ENCODE measurements at places on chromosomes 4 and X. TPM values are rescaled to one million over a fixed set of nuclear protein-coding genes. Genes with fewer than 3 reads are reported as not detected.
A peak's percentile ranks its signal among the peaks of the same experiment; 100 is the strongest.

- DNase-seq, result no peak
Measured at GRCh38 chrX:107825698-107826237, at the start of gene MID2. TSS of gene MID2 (plus strand) at chrX:107825866. CDS start at chrX:107826427, 561 bp downstream.

GRCh38 chrX:47523297-47523696 is 37.7 kb upstream of the ARAF start:
- DNase-seq, result peak; percentile 84

GRCh38 chr4:101670370-101670769 is 120.2 kb upstream of the BANK1 start:
- no peak for DNase-seq

GRCh38 chr4:85423431-85423830 is 51.5 kb upstream of the ARHGAP24 start:
- no peak for DNase-seq

- DNase-seq, result no peak
Measured at GRCh38 chr4:152165846-152166245, 370.0 kb downstream of the FBXW7 start.

GRCh38 chr4:26081795-26082498 is 167.9 kb downstream of the SMIM20 start:
- DNase-seq, result peak; percentile 57

GRCh38 chr4:116303736-116304188 is 781.6 kb downstream of the TRAM1L1 start:
- DNase-seq, result no peak

- peak; percentile 53 for DNase-seq
Measured at GRCh38 chr4:122833999-122834398, 7.4 kb downstream of the FGF2 start.

DNA sequence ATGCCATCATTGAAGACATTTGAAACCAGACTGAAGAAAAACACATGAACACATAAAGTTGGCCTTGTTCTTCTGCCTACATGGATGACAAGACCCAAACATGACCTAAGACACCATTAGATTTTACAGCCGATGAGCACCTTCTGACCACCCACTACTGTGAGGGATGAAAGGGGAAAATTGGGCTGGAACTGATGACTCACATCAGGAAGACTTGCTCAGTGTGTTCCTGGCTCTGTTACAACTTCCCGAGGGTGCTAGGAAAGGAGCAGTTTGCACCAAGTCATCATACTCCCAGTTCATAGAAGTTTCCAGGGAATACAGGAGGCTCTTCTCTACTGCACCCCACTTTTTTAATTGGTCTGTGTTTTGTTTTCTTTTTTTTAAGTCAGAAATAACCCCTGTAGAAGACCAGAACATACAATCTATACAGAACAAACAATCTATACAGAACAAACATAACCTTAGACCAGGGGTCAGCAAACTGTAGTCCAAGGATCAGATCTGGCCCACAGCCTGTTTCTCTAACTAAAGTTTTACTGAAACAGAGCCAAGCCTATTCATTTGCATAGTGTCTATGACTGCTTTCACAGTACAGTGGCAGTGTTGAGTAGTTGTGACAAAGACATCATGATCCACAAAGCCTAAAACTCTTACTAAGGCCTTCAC is 25.3 kb downstream of the BTC start:
- DNase-seq, result no peak

- DNase-seq, result no peak
Measured at GRCh38 chr4:161856711-161857326, 307.0 kb downstream of the FSTL5 start.

- no peak for DNase-seq
Measured at GRCh38 chr4:168057412-168057811, 34.9 kb upstream of the ANXA10 start.

DNA sequence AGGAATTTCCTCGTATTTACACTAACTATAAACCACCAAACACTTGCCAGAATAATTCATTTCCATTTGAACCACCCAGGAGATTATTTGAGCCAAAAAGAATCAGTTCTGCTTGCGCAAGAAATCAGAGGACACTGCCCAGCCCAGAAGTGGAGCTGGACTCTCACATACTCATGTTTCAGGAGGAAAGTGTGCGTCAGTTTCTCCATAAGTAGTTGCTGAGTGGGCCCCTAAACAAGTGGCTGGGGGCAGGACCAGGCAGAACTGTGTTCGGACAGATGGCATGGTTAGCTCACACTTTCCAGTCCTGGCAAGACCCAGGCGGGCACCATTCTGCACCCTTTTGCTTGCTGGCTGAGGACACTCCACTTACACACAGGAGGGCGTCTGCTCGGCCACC is 38.8 kb downstream of the BTC start:
- no peak for DNase-seq

DNA sequence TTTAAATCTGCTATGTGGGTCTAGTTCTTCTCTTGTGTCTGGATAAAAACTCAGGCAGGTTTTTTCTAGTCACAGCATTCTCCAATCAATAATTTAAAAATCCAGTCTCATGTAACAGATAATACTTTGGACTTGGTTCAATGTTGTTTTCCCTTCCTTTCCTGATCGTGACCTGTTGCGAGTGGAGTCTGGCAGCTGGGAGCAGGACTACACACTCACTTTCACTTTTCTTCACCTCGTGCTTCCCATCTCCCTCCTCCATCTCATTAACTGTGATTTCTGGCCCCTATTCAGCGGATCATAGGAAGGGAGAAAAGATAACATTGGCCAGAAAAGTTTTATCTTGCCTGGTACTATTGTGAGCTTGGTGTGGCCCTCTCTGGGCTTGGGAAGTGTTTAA is 96.6 kb upstream of the GATB start:
- DNase-seq, result no peak

- no peak for DNase-seq
Measured at GRCh38 chrX:19879735-19880378, 7.5 kb downstream of the SH3KBP1 start.

GRCh38 chrX:11408109-11408405 is 114.8 kb downstream of the AMELX start:
- peak; percentile 62 for DNase-seq

DNA sequence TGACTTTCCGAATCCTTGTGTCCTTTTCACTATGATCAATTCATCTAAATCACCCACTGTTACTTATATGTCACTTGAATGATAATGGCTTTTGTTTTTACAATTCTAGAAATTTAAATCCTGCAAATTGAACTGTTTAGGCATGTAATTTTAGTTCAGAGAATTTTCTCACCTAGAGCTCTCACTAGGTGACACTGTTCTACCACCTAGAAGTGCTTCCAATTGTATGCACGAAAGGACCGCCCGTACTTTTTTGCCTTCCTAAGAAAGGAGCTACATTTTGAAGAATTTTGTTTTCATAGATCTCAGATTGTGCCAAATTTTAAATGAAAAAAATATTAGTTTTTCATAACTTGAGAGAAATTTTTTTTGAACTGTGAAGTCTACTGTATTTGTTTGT is 481.6 kb upstream of the FSTL5 start:
- DNase-seq, result no peak

GRCh38 chrX:145190801-145191389 is 56.4 kb upstream of the SPANXN1 start:
- peak; percentile 1 for DNase-seq

- peak; percentile 0 for DNase-seq
Measured at GRCh38 chrX:5681159-5681558, 547.5 kb downstream of the NLGN4X start.

DNA sequence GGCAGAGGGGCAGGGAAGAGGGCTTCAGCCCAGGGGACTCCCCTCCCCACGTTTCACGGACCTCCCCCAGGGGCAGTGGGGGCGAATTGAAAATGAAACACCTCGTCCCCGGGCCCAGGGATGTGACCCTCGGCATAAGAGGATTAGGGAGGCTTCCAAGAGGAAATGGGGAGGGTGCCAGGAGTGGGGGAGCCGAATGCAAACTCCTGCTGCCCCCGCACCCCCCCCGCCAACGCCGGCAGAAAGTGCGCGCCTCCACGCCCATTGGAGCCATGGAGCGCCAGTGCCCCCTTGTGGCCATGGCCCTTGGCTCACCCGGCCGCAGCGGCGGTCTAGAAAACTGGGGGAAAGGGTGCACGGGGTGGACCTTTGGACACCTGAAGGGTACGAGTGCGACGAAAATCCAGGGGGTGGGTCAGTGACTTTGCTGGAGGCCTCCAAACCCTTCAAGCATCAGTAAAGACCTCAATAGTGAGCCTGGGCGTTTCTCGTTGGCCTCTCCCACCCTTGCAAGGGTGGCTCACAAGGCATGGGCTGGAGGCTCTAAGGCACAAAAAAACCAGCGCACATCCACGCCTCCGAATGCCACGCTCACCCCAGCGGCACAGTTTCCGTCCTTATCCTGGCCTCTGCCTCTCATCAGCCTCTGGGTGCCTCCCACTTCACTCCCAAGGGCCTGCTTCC is 120.8 kb upstream of the PJA1 start:
- peak; percentile 79 for DNase-seq

DNA sequence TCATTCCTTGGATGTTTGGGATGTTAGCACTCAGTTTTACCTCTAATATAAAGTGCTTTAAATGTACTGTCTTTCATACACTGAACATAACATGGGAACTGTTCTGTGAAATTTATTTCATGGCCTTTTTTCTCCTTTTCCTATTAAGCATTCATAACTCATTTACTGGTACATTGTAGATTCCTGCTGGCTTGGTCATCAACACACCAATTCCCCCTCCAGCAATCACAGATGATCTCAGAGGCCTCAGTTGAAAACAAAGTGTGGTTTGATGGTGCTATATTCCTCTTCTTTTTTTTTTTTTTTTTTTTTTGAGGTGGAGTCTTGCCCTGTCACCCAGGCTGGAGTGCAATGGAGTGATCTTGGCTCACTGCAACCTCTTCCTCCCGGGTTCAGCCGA is 61.9 kb upstream of the FAM47B start:
- DNase-seq, result no peak

DNA sequence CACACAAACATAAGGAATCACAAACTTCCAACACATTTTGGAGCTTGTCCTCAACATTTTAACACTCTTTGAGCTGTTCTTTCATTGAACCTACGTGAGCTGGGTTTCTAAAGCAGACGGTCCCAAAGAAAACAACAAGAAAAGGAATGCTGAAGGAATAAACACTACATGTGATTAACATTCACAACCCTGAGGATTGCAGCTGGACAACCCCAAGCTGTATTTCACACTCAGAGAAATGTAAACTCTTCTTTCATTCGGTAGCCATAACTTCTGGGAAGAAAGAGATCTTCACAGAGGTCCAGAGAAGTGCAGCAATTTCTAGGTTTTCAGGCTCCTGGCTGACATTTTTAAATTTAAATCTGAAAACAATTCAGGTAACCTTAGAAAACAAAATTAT is 130.2 kb downstream of the CFAP299 start:
- DNase-seq, result no peak

DNA sequence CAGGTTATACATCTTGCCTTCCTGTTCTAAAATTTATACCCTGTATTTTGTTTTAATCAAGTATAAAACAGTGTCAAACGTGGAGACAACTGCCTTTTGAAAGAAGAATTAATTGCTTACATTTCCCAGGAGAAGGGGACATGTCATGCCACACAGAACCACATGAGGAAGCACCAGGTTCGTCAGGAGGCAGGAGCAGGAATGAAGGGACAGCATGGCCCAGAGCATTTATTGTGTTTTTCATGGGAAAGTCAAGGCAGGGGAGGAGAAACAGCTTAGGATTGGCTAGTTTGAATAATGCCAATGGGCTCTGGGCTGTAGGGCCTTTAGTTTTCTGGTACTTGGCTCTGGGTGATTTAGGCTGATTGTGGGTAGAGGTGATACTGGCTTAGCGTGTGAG is 203.7 kb downstream of the CFAP299 start:
- DNase-seq, result no peak

GRCh38 chr4:55338486-55338885 is 7.6 kb upstream of the SRD5A3 start:
- no peak for DNase-seq

DNA sequence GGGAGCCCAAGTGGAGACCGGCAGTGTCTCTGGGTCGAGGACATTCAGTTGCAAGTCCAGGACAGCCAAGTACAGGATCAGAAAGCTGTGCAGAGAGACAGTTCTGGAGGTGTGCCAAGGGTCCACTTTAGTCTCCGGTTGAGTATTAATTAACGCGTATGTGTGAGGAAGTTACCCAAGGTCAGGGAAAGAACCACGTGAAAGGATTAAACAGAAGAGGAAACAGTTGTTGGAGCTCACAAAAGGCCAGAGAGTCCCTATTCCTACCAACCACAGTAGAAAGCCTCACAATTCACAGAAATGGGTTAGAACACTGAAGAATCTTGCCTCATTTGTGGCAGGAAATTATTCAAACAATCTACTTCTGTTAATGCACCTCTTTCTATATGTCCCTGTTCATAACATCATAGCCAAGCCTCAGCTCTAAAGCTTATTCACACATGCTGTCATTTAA is 17.9 kb upstream of the NSUN7 start:
- no peak for DNase-seq

DNA sequence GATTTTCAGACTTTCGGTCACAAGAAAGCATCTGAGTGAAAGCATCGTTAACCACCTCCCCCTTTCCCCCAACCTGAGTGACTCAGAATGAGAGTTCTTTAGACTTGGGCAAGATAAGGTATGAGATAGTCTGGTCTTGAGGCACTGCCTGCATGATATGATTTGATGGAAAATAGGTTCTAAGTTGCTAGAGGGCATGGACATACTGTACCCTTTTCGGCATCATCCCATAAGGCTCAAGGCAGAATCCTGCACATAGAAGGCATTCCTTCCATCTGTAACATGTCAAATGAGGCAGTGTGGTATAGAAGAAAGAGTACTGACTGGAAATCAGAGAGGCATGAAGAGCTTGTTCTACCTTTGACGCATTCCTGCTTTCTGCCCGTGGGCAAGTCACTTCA is 16.8 kb upstream of the AMOT start:
- no peak for DNase-seq

DNA sequence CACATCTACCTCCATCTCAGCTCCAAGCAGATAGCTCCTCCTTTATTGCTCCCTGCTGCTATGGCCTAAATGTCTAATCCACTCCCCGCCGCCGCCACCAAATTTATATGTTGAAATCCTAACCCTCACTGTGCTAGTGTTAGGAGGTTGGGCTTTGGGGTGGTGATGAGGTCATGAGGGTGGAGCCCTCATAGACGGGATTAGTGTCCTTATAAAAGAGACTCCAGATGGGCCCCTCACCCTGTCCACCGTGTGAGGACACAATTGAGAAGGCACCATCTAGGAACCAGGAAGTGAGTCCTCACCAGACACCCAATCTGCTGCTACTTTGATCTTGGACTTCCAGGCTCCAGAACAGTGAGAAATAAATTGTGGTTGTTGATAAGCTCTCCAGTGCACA is 13.6 kb upstream of the TBC1D14 start:
- peak; percentile 42 for DNase-seq

Gene CTAG1A
- total RNA-seq, result not detected

Gene SYTL4
- 0.87 TPM for total RNA-seq

Gene SPANXD
- not detected for total RNA-seq

Gene BEND2
- total RNA-seq, result not detected

Gene LUZP4
- total RNA-seq, result 0.16 TPM

Gene P2RY8
- 0.72 TPM for total RNA-seq

Gene TRAM1L1
- total RNA-seq, result not detected

Gene UGT2A1
- not detected for total RNA-seq

Gene FAM184B
- total RNA-seq, result not detected

Gene CFAP299
- total RNA-seq, result 0.09 TPM

Gene NOX1
- total RNA-seq, result not detected

Gene TAF1
- 37.3 TPM for total RNA-seq

Gene POU3F4
- total RNA-seq, result not detected

Gene CRMP1
- total RNA-seq, result 0.04 TPM

Gene MAOA
- 1.9 TPM for total RNA-seq

Gene ADH5
- total RNA-seq, result 200 TPM

Gene FBXL5
- total RNA-seq, result 23.5 TPM
